ENCODE measurements at places on chromosomes 4 and X.
A peak's percentile ranks its signal among the peaks of the same experiment; 100 is the strongest.

DNA sequence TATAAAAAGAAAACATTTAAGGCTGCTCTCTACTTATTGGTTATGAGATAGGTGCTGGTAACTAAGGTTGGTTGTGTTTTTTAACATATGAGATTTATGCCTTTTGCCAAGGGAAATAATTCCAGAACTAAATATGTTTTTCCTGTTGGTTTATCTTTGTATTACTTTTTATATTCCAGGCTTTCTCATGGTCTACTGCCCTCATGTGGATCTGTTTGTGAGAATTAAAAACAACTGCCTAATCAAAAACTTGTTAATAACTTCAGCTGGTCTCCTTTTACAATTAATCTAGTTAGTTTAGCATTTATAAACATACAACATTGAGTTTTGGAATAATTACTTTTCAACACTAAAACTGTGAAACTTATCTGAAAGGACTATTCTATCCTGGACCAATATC is 1208.3 kb downstream of the ADGRL3 start:
- H3K27me3 ChIP-seq: no peaks in the 10 kb centered on the region
- no peaks in the 10 kb centered on the region for H3K4me1 ChIP-seq
- H3K27ac ChIP-seq: no peak overlapping the region
- no peak overlapping the region for H3K4me3 ChIP-seq

GRCh38 chr4:73743795-73744194 is 3.4 kb downstream of the CXCL8 start:
- no peak for DNase-seq
- no peaks in the 10 kb centered on the region for H3K36me3 ChIP-seq
- H3K4me1 ChIP-seq: no peaks in the 10 kb centered on the region

GRCh38 chr4:100728861-100729260 is 211.0 kb upstream of the EMCN start:
- H3K4me3 ChIP-seq: no peak overlapping the region
- no peaks in the 10 kb centered on the region for H3K4me1 ChIP-seq
- DNase-seq: no peak
- H3K36me3 ChIP-seq: no peaks in the 10 kb centered on the region
- no peak overlapping the region for H3K27ac ChIP-seq

DNA sequence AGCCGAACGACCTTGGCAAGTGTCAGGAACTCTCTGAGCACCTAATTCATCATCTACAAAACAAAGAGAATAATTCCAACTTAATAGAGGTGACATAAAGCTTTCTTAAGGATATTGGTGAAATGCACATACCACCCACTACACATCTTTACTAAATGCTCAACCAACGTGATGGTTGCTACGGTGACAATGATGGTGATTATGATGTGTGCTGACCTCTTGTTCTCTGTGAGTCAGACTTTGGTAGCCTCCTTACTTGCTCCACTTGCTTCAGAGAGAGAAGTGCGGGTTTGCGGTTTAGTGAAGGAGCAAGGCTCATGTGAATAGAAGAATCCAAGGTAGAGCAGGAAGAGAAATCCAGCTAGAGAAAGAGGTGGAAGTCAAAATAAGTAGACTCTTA is 52.8 kb upstream of the CLNK start:
- H3K27ac ChIP-seq: no peak overlapping the region
- H3K36me3 ChIP-seq: no peaks in the 10 kb centered on the region
- H3K4me1 ChIP-seq: no peaks in the 10 kb centered on the region
- DNase-seq: no peak
- no peaks in the 10 kb centered on the region for H3K27me3 ChIP-seq

GRCh38 chrX:19899217-19899788 is 11.9 kb upstream of the SH3KBP1 start:
- no peak for DNase-seq
- no peaks in the 10 kb centered on the region for H3K36me3 ChIP-seq
- no peaks in the 10 kb centered on the region for H3K27me3 ChIP-seq
- no peak overlapping the region for H3K4me3 ChIP-seq

GRCh38 chrX:11427453-11428071 is 134.3 kb downstream of the AMELX start:
- no peak overlapping the region for H3K27ac ChIP-seq
- peak overlapping the region; percentile 14 for H3K4me3 ChIP-seq
- H3K36me3 ChIP-seq: no peaks in the 10 kb centered on the region
- DNase-seq: peak; percentile 52
- no peaks in the 10 kb centered on the region for H3K4me1 ChIP-seq

- no peaks in the 10 kb centered on the region for H3K4me1 ChIP-seq
- no peak overlapping the region for H3K4me3 ChIP-seq
- DNase-seq: no peak
- H3K27ac ChIP-seq: no peak overlapping the region
- no peaks in the 10 kb centered on the region for H3K27me3 ChIP-seq
These were observed 1513.2 kb downstream of the ARAP2 start for GRCh38 chr4:34731070-34731469.

DNA sequence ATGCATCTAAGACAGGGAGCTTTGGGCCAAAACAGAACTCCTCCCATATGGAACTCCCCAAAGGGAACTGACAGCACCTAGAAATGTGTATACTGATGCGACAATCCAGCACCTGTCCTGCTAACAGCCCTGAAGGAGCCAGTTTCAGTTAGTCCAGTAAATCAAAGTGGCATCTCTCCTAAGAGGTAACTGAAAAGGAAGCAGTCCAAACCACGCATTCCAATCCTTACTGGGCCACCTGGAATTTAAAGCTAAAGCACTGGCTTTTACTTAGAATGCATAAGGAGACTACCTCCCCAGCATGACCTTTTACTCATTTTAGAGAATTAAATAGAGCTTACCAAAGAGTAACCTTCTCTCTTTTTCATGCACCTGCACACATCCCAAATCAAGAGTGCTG is 586.8 kb upstream of the PITX2 start:
- no peaks in the 10 kb centered on the region for H3K27me3 ChIP-seq
- no peak overlapping the region for H3K4me3 ChIP-seq
- no peaks in the 10 kb centered on the region for H3K4me1 ChIP-seq
- H3K36me3 ChIP-seq: no peaks in the 10 kb centered on the region
- DNase-seq: no peak
- H3K27ac ChIP-seq: no peak overlapping the region

- no peak overlapping the region for H3K4me3 ChIP-seq
- H3K27ac ChIP-seq: no peak overlapping the region
- no peaks in the 10 kb centered on the region for H3K27me3 ChIP-seq
- no peaks in the 10 kb centered on the region for H3K36me3 ChIP-seq
These were observed 523.1 kb downstream of the MID1IP1 start for GRCh38 chrX:39324233-39324930.

- no peak for DNase-seq
- peaks cover 6% of the 10 kb centered on the region for H3K36me3 ChIP-seq
- no peak overlapping the region for H3K27ac ChIP-seq
- no peak overlapping the region for H3K4me3 ChIP-seq
- H3K4me1 ChIP-seq: peaks cover 9% of the 10 kb centered on the region
These were observed 47.4 kb downstream of the TMEM131L start for GRCh38 chr4:153513596-153513995.

GRCh38 chr4:102299354-102300107 is 45.8 kb downstream of the SLC39A8 start:
- no peaks in the 10 kb centered on the region for H3K27me3 ChIP-seq
- H3K4me1 ChIP-seq: no peaks in the 10 kb centered on the region
- no peak overlapping the region for H3K27ac ChIP-seq
- H3K36me3 ChIP-seq: no peaks in the 10 kb centered on the region
- peak; percentile 36 for DNase-seq

DNA sequence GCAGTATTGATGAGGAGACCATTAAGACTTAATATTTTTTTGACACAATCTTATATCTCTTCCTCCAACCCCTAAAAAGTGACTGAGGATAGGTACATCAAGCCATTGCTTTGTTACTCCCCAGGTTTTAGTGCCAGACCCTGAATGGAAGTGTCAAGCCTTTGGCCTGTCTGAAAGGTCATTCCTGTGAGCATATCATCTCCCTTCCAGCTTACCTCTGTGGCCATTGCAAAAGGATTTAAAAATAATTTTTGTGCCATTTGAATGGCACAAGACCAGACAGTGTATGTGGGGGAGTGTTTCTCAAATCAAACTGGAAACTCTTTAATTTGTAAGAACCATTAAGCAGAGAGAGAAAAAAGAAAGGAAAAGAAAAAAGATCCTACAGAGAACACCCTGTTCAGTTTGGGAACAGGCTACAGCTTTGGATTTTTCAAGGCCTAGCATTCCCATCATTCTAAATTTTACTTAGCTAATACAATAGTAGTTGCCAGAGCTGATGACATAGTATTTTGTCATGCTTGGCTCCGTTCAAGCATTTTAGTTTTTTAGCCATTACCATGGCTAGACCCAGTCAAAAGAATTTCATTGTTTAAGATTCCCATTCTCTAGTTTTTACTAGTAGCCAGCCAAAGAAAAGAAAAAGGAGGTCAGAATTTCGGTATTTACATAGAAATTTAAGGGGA is 49.6 kb downstream of the HPF1 start:
- DNase-seq: no peak
- no peak overlapping the region for H3K4me3 ChIP-seq
- no peaks in the 10 kb centered on the region for H3K4me1 ChIP-seq

DNA sequence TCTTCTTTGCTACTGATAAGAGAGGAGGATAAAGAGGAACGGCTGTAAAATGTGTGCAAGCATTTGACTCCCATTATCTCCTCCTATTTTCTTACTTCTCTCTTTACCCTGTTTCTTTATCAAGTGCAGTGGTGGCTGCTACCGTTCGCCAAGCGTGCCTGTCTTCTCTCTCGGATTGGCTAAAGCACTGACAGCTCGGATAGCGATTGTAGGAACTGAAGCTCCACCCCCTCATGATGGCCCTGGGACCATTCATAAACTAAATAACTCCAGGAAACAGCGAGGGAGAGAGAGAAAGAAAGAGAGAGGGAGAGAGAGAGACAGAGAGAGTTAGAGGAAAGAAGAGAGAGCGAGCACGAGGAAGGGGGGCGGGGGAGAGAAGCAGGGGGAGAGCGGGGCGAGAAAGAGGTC is 305 bp upstream of the MAB21L2 start:
- peak; percentile 60 for DNase-seq
- no peaks in the 10 kb centered on the region for H3K4me1 ChIP-seq
- H3K36me3 ChIP-seq: no peaks in the 10 kb centered on the region
- no peaks in the 10 kb centered on the region for H3K27me3 ChIP-seq
- peak overlapping the region; percentile 92 for H3K27ac ChIP-seq

DNA sequence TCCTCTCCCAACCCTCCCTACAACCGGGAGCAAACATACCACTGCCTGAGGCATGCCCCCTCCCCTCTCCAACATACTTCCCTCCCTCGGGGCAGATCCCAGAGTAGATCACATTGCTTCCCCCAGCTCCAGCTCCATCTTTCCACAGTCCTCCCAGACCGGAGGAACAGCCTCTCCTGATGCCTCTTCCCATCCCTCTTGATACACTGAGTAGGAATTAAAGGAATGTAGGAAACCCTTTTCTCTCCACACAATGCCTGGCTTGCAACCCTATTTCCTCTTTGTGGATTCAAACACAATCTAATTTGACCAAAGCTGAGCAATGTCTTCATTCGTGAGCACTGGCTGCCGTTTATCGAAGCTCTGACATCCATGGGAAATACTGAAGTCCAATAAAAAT is 339.8 kb downstream of the BCOR start:
- DNase-seq: no peak
- H3K4me1 ChIP-seq: no peaks in the 10 kb centered on the region
- no peaks in the 10 kb centered on the region for H3K36me3 ChIP-seq
- H3K4me3 ChIP-seq: no peak overlapping the region
- no peak overlapping the region for H3K27ac ChIP-seq

DNA sequence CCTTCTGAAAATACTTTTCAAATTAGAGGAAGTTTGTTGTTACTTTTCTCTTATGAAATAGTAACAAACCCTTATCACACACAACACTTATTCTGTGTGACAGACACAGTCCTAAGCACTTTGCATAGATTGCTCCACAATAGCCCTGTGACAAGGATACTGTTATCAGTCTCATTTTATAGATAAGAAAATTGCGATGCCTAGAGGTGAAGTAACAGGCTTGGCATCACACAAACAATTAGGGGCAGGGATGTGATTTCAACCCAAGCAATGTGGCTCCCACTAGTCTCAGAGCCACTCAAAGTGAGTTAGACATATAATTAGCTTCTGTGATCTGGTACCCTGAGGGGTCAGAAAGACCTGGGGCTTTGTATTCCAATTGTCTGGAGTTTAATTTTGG is 339.9 kb downstream of the FBXO8 start:
- H3K4me3 ChIP-seq: no peak overlapping the region
- H3K27ac ChIP-seq: no peak overlapping the region
- H3K4me1 ChIP-seq: no peaks in the 10 kb centered on the region
- no peaks in the 10 kb centered on the region for H3K27me3 ChIP-seq

DNA sequence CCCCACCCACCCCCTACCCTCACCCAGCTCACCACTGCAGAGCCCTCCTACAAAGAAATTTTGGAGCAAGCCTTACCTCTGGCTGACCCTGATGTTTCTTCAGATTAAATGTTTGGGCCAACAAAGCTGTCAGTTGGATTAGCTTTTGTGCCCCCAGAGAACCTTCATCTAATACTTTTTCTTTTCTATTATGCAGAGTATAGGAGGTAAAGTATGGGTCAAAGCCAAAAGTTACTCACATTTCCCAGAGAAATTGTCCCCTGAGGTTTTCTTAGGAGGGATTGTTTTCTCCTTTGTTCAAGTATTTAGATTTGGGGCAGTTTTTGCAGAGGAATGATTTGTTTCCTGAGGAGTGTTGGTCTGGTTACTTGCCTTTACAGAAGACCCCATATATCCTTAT is 69.5 kb downstream of the AASDH start:
- peaks cover 27% of the 10 kb centered on the region for H3K36me3 ChIP-seq
- H3K4me1 ChIP-seq: no peaks in the 10 kb centered on the region
- H3K4me3 ChIP-seq: no peak overlapping the region
- H3K27ac ChIP-seq: no peak overlapping the region

Measured in small intestine (tissue), 16 donors.